A549 treated with ZK216348 at 1 μM for 4 hours (cell line): ENCODE measurements at places on chromosomes 3 and 15. TPM values are rescaled to one million over a fixed set of nuclear protein-coding genes. Genes with fewer than 3 reads are reported as not detected.

ALDH1A2 gene
- 0.38 to 0.59 TPM in 2 of 5 replicates, not detected in the others for total RNA-seq

PP2D1 gene
- total RNA-seq = not detected in 5 replicates

ARHGAP11A gene
- total RNA-seq = 51.8 to 104 TPM (median 89.0 TPM) in 5 replicates

VILL gene
- 0.21 TPM in 1 of 5 replicates, not detected in the others for total RNA-seq
